ENCODE measurements at places on chromosomes 7 and 10.

- DNase-seq: no peak
Measured at GRCh38 chr10:132624061-132624846, 86.7 kb downstream of the INPP5A start.

DNA sequence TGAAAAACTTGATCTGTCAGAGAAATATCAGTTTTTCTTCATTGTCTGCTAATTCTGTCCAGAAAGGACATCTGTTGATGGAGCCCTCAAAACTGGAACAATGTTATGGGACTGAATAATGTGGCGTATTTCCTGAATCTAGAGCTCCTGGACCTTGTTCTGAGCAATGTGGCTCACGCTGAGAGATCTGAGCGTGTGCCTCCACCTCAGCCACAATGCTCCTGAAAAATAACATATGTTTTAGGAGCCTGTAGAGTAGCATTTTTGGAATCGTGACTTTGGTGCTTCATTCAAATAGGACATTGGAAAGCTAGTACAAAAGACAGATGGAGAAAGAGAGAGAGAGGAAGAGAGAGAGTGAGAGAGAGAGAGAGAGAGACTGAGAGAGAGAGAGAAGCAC, 110.3 kb downstream of the BMPER start:
- DNase-seq: no peak

- DNase-seq: no peak
Measured at GRCh38 chr7:154836021-154836448, 166.9 kb downstream of the PAXIP1 start.

- no peak for DNase-seq
Measured at GRCh38 chr10:101414034-101414433, 60.1 kb downstream of the BTRC start.

DNA sequence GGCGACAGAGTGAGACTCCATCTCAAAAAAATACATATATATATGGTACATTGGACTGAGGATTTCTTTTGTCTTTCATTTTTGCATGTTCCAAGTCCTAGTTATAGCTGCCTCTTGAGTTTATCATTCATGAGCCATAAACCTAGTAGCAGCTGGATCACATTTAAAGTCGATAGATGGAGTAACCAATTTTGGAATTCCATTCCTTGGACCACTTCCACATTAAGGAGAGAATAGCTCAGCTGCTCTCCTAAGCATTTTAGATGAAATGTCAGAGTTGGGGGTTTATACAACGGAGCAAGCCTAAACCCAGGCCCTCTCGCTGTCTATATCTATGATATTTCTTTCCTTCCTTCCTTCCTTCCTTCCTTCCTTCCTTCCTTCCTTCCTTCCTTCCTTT, 141.2 kb downstream of the LYZL1 start:
- DNase-seq: no peak

Measured in stimulated activated effector memory CD8-positive, alpha-beta T cell treated with anti-CD3 and anti-CD28 coated beads, Interleukin-12 subunit alpha, Interleukin-12 subunit beta, amount 100 ng/mL, for 72 hours (primary cell).